ENCODE measurements at places on chromosomes 7 and 10.
A peak's percentile ranks its signal among the peaks of the same experiment; 100 is the strongest.

GRCh38 chr7:113561446-113561845, 357.4 kb downstream of the PPP1R3A start:
- no peak for DNase-seq

DNA sequence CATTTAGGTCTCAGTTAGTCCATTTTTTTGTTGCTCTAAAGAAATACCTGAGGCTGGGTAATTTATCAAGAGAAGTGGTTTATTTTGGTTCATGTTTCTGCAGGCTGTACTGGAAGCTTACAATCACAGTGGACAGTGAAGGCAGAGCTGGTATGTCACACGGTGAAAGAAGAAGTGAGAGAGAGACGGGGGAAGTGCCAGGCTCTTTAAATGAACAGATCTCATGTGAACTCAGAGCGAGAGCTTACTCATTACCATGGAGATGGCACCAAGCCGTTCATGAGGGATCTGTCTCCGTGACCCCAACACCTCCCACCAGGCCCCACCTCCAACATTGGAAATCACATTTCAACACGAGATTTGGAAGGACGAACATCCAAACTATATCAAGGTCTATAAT, 18.9 kb upstream of the PNLIPRP3 start:
- DNase-seq, result no peak

DNA sequence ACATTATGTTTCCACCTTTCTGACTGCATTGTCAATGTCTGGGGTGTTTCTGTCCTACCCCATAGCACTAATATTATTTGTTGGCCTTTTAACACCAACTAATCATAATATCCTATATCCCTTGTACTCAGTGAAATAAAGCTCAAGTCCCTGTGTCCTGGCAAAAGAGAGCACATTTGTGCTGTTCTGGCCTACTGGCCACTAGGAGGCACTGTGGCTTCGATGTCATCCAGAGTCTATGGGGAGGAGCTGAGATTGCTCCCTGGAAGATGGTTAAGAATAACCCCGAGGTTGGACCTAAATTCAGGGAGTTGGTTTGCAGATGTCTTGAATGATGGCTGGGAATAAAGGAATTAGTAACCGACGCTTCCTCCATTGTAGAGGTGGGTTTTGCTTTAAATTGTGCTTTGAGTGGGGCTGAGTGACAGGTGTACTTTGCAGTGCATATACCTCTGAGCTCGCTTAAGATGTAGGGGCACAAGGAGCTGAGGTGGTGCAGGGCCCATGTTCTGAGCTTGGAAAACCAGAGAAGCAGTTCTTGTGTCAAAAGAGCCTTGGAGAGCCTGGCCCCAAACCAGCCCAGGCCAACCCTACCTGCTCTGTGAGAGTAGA, 191.2 kb upstream of the PRSS1 start:
- peak; percentile 65 for DNase-seq

DNA sequence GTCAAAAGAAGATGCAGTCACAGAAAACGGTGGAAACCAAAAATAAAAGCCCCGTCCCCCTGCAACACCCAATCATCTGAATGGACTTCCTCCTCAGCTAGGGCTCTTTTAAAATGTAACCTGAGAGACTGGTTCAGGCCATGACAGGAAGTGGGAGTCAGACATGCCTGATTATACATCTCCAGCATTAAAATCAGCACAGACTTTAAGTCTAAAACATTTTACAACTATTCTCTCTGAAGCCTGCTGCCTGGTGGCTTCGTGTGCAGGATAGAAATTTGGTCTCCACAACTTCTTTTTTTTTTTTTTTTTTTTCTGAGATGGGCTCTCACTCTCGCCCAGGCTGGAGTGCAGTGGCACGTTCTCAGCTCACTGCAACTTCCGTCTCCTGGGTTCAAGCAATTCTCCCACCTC, 30.3 kb downstream of the HACD1 start:
- no peak for DNase-seq

GRCh38 chr7:105644937-105645336, 63.6 kb upstream of the EFCAB10 start:
- DNase-seq, result no peak

DNA sequence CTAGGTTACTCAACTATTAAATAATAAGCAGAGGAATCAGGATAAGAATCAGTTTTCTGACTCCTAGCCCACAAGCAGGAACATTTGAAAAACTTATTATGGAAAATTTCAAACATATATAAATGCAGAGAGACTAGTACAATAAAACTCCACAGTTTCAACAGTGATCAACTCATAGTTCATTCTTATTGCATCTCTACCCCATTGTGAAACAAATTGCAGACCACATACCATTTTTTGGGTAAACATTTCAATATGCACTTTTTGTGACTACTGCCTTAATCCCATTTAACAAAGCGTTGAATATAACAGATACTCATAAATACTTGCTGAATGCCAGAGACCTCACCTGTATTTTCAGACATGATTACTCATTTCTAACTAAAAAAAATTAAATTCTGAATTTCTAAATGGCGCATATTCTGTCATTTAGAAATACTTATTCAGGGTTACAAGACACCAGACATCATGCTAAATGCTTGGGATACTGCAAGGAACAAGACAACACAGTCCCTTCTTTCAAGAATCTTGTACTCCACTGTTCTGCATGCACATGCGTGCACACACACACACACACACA, 11.4 kb downstream of the CDK6 start:
- no peak for DNase-seq

DNA sequence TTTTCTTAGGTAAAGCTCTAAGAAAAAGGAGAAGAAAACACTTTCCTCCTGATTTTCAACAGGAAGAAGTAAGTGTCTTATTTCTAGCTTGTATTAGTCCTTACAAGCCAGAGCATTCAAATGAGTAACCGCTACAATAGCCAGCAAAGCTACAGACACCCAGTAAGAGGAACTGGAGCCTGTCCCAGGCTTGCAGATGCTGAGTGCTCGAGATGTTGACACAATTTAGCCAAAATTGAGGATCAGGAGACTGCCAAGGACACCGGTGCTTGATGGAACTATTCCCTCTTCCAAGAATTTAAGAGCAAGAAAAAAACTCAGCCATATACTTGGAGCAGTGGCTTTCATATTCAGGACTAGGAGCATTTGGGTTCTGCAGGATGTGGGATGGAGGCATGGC, 149.3 kb upstream of the DPP6 start:
- no peak for DNase-seq

DNA sequence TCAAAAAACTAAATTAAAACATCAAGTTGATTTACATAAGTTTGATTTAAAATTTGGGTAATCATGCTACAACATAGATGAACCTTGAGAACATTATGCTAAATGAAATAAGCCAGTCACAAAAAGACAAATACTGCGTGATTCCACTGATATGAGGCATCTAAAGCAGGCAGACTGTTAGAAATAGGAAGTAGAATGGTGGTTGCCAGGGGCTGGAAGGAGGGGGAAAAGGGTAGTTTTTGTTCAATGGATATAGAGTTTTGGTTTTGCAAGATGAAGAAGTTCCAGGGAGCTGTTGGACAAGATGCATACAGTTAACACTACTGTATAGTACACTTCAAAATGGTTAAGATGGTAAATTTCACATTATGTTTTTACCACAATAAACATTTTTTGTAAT, 45.0 kb upstream of the IFRD1 start:
- DNase-seq, result no peak

DNA sequence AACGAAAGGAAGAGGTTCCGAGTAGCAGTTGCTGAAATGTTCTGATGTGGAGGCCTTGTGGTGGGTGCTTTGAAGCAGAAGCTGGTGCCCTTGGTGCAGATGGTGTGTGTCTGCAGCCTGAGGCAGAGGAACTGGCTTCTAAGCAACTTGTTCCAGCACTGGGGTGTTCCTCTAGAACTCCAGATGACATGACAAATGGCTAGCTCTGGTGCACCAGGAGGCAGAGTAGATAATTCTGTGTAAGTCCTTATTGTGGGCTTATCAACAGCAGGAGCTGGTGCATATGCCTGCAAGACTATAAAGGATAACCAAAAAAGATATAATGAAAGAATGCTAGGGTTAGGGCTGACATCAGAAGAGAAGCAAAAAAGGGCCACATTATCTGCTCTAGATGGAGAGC, 76.5 kb downstream of the ARL5B start:
- DNase-seq, result no peak

DNA sequence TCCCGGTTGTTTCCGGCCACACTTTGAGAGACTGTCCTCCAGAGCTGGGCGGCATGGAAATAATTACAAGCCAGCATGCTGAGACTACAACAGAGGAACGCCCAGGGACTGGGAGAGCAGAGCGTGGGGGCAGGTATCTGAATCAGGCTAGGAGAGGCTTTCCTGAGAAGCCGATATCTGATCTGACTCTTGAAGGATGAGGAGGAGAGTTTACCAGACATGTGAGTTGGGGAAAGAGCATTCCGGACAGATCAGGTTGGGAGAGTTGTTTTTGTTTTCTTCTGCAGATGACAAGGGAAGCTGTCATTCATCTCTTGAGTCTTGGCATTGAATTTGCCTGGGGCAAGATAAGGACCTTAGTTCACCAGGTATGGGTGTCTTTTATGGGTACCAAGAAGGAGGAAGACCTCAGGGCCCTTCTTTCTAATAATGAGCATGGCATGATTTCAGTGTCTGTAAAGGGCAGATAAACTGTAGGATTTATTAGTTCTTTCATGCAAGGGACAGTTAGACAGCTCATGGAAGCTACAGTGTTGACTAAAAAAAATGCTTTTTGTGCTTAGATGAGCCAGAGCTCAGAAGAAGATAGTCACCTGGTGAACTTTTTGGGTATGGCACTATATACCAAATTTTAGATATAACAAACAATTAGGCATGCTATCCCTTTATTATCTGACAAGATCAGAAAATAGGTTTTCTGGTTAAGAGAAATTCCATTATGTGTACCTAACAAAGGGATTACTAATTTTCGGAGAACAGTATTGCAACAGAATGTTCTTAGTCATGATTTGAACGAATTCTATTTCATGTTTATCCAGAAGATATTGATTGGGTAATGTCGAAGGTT, 36.2 kb downstream of the WBP1L start:
- no peak for DNase-seq

- peak; percentile 85 for DNase-seq
These were observed 22.6 kb upstream of the VDAC2 start for GRCh38 chr10:75187961-75188426.

DNA sequence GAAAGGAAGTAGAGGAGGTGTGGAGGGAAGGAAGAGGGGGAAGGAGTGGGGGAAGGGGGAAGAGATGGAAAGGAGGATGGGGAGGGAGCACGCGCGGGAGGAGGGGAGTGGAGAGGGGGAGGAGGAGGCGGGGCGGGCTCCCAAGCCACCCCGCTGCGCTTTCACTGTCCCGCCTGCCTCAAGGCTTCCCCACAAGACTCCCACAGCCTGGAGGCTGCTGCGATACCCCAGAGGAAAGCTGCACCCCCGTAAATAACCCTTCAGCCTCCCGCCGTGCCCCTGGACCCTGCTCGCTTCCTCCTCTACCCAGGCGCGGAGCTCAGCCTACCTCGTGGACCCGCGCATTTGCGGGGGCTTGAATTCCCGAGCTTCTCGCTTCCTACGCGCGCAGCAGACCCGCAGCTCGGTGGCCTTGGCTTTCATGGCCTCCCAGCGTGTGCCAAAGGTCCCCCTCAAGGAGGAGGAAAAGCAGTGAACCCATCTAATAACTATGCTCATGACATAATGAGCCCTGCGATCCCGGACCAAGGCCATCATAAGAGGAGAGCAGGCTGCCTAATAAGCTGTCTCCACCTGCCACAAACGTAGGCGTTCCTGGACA, at the start of gene C10orf67:
Gene C10orf67, minus strand, starts transcription at position 557 of the 601 bp plus-strand sequence. Its CDS starts 23 bp downstream, at position 534.
- DNase-seq, result no peak

DNA sequence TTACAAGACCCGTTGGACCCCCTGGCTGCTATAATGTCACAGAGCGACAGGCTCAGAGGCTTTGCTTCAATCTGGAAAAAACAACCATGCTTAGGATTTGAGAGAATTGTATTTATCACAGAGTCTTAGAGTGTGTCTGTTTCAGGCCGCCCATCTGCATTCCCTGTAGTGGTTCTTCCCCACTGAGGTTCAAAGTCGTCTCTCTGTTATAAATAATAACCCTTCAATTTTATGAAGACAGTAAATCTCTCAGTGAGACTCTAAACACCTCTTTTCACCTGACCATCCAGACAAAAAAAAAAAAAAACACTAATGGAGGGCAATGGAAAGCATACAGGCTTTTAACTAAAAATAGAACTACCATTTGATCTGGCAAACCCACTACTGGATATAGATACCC, 565.4 kb upstream of the AUTS2 start:
- DNase-seq, result no peak

DNA sequence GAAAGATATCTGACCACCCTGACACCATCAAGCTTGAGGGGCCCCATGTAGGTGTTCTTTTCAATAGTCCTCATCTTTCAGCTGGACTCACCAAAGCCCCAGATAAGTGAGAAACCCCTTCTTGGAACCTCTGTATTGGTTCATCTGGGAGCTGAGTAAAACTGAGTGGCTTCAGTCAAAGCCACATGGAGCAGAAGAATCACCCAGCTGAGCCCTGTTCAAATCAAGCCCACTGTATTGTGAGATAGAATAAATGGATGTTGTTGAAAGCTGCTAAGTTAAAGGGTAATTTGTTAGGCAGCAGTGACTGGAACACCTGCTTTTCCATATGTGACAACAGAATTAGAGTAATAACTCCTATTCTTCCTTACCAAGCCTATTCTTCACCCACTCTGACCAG, 64.8 kb upstream of the SDK1 start:
- no peak for DNase-seq

DNA sequence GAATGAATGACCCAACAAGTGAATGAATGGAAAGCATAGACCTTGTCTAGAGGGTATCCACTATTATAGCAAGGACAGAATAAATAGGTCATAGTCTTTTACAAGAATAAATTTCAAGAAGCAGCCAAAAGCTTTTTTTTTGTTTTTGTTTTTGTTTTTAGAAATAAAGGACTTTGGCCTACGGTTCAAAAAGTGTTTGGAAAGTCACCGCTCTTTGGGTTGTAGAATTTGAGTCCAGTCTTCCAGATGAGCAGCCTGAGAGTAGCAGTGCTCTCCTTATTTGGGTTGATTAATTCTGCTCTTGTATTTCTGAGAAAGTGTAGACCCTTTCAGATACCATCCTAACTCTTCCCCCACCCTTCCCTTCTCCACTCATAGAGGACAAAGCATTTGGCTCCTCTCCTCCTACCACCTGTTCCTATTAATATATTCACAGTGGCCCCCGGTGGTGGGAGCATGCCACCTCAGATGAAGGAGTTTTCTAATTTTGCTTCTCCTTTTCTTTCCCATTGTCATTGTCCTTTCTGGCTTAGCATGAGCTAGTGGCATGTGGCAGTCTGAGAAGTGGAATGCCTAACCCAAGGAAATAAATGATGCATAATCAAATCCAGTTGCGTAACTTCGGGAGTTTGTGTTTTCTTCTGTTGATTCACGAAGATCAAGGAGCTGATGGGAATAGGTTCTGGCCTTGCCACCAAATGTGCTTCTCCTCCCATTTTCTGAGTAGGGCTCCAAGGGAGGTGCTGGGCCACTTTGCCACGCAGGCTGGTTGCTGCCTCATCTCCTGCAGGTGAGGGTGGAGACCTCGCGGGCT, 114.7 kb downstream of the CHN2 start:
- DNase-seq, result no peak

DNA sequence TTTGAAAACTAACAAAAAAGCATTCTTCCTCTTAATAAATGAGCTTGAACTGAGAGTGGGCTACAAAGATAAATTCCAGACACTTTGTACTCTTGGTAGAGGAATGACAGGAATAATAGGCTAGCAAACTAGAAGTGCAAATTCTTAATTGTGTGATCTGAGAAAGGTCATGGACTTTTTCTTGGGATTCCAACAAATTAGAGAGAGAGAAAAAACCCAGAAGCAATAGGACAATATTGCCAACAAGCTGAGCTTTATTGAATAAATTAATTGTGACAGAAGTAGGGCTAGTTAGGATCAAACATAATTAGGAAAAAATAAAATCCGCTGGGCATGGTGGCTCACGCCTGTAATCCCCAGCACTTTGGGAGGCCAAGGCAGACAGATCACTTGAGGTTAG, 41.4 kb upstream of the LAMB1 start:
- no peak for DNase-seq

GRCh38 chr10:1333981-1334380, 277.8 kb downstream of the WDR37 start:
- no peak for DNase-seq
